ENCODE measurements at places on chromosomes 3 and 15.

DNA sequence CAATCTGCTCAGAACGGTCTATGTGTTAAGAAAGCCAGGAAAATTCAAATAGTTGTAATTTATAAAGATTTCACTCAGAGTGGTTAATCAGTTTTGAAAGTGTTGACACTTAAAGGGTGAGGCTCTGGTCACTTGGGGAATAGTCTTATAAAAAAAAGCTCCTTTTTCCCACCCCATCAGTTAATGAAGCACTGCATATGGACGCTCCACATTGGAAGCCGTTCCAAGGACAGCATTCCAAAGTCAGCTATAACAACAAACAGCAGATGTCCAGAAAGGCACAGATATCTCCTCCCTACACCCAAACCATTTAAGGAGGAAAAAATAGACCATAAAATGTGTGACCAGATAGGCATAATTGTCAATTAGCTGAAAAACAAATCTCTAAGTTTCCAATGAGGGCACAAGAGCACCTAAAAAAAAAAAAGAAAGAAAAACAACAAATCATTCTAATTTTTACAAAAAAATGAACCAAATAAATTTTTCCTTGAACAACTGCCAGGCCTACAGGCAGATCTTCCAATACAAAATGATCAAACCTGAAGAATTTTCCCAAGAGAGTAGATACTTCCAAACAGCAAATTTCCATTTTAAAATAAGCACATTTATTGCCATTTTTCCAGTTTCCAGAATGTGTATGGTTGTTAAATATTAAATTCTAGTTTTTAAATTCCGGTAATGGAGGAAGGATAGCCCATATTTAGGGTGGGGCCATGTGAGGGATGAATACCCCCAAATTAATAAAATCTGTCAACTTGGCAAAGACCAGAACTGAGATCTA, 198.3 kb downstream of the ERC2 start:
- DNase-seq: no peak

- DNase-seq: no peak
Observed at GRCh38 chr3:294096-294495, 97.5 kb downstream of the CHL1 start.

DNA sequence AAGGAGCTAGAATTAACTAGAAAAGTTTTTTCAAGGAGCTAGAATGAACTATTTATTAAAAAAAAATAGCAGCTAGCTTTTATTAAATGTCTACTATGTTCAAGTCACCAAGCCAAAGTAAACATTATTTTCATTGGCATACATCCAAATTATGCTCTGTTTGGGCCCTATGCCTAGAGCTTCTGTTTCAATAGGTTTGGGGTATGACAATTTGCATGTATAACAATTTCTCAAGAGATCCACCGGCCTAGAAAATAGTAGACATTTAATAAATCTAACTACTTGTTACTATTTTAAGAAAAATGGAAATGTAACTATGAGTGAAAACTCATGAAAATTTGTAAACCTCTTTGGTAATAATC, 8.0 kb downstream of the GABRR3 start:
- DNase-seq: no peak

GRCh38 chr3:182789371-182789770, 3.9 kb upstream of the ATP11B start:
- no peak for DNase-seq

GRCh38 chr3:17028363-17028762, 143.6 kb downstream of the PLCL2 start:
- no peak for DNase-seq

- no peak for DNase-seq
Observed at GRCh38 chr3:14518432-14518802, 21.7 kb downstream of the GRIP2 start.

- DNase-seq: no peak
Observed at GRCh38 chr3:14429237-14429636, 26.8 kb downstream of the SLC6A6 start.

DNA sequence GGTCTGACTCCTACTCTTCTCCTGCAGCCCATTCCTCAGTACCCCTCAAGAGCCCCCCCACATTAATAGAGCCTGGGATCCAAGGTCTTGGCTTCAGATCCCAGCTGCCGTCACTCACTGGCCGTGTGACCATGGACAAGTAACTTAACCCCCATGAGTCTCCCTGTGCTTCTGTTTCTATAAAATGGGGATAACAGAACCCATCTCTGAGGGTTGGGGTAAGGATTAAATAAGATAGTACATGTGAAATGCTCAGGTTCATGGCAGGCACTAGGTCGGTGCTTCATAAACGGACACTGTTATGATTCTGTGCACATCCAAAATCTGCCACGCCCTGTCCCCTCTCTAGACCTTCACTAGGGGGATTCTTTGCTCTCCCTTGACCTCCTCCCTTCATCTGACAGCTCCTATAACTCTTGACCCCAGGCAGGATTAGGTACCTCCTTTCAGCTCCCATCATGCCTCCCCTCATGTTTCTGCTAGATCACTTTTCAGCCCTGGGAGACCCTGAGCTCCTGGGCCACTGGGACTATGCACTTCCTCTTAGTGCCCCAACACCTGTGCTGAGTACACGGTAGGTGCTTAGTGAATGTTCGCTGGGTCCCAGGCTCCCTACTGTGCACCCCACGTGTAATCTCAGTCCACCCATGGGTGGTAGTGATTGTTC, 1.5 kb downstream of the CAND2 start:
- DNase-seq: no peak

DNA sequence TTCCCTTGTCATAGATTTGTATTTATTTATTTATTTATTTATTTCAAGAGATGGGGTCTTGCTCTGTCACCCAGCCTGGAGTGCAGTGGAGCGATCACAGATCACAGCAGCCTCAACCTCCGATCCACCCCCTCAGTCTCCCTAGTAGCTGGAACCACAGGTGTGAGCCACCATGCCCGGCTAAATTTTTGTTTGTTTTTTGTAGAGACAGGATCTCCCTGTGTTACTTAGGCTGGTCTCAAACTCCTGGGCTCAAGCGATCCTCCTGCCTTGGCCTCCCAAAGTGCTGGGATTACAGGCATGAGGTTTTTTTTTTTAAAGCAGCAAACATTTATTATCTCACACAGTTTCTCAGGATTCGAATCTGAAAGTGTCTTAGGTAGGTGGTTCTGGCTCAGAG, 2.5 kb downstream of the TTBK2 start:
- no peak for DNase-seq

- DNase-seq: no peak
Observed at GRCh38 chr3:53750253-53751210, 95.7 kb downstream of the CHDH start.

GRCh38 chr3:11283139-11283475, 10.9 kb downstream of the ATG7 start:
- no peak for DNase-seq

DNA sequence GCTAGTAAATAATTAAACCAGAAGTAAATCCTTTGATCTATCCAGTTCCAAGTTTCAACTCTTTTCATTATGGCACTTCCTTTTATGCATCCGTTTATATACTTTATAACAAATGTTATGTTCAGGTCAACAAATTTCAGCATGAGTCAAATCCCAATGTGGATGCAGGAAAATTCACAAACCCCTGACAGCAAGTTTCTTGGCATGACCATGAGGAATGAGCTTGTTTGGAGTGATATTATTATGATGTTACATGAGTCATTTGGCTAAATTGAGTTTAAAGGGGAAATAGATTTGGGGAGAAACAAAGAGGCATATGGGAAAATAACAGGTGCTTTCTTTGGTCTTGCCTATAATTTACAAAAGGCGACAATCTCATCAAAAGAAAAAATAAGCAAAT, 32.1 kb upstream of the KCNMB2 start:
- DNase-seq: no peak

- DNase-seq: no peak
Observed at GRCh38 chr3:183339461-183340086, 86.5 kb downstream of the B3GNT5 start.

DNA sequence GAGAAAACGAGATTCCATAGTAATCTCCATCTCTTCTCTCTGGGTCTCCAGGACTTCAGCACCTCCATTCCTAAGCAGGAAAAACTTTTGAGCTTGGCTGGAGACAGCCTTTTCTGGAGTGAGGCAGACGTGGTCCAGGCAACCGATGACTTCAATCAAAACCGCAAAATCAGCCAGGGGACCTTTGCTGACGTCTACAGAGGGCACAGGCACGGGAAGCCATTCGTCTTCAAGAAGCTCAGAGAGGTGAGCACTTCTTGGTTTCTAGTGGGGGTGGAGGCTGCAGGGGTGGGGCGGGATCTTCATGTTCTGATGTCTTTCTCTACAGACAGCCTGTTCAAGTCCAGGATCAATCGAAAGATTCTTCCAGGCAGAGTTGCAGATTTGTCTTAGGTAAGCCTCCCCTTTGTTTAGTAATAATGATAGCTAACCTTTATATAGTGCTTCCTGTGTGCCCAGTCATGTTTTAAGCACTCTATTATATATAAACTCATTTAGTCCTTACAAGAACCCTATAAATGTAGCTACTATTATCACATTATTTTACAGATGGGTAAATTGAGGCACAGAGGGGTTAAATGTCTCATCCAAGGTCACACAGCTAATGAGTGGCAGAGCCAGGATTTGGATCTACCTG, 35.0 kb upstream of the TATDN2 start:
- no peak for DNase-seq

- DNase-seq: no peak
Observed at GRCh38 chr3:50338965-50339364, 1.7 kb downstream of the RASSF1 start.

DNA sequence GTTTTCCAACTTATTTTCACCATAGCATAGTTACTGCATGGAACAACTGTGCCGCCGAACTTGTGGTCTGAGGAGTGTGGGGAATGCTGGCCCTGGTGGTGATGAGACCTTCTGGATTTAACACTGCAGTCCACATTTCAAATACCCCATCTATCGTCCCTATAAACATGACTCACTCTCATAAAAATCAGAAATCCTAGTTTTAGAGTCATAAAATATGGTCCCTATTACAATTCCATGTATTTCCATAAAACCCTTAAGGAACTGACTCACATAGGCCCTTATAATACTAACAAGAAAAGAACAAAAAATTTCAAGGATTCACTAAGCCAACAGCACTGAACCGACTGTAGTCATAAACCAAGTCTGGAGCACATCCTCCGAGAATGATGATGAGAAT, 147.2 kb downstream of the FOXP1 start:
- peak; percentile 63 for DNase-seq

DNA sequence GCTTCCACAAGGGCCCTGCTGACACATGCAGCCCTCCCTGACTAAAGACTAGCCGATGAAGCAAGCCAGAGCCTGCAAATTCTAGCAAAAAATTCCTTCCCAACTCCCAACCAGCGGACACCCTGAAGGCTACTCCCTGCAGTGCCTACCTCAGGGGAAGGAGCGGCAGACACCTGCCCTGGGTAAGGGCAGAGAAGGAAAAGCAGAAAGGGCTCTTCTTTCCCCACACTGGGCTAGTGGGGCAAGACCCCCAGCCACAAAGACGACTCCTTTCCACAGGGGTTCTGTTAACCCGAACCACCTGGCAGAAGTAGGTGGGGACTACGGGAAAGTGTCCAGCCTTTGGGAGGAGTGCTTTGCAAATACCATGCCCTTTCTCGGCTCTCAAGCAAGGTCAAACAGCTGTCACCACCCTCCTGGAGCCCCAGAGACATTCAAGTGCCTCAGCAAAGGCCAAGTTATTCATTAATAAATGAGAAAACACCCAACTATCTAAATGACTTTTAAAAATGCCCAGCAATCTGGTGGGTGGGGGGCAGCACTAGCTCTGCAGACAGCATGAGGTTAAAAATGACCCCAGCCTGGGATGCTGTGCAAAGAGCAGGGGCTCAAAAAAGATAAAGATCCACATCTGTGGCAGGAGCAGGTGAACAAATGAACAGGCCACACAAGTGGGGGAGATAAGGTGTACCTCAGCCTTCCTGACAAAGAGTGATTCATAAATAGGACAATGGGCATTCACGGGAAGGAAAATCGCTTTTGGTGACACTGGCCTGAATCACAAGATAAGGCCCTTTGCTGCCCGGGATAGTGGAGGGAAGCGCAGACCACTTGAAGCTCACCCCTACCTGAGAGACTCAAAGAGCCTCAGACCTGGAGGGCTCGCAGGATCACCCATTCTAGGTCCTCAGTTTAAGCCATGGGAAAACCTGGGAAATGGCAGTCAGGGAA, 33.0 kb downstream of the CCDC12 start:
- no peak for DNase-seq

- DNase-seq: no peak
Observed at GRCh38 chr3:123658118-123658851, 73.4 kb upstream of the HACD2 start.

Data from urothelium cell line (cell line).